Activated CD4-positive, alpha-beta T cell treated with anti-CD3 and anti-CD28 coated beads, Interleukin-2, amount 50 U/mL, for 16 hours (primary cell): ENCODE measurements at places on chromosomes 2 and 18.

- no peak for DNase-seq
These were observed 21.1 kb downstream of the PLB1 start for GRCh38 chr2:28516950-28517349.

DNA sequence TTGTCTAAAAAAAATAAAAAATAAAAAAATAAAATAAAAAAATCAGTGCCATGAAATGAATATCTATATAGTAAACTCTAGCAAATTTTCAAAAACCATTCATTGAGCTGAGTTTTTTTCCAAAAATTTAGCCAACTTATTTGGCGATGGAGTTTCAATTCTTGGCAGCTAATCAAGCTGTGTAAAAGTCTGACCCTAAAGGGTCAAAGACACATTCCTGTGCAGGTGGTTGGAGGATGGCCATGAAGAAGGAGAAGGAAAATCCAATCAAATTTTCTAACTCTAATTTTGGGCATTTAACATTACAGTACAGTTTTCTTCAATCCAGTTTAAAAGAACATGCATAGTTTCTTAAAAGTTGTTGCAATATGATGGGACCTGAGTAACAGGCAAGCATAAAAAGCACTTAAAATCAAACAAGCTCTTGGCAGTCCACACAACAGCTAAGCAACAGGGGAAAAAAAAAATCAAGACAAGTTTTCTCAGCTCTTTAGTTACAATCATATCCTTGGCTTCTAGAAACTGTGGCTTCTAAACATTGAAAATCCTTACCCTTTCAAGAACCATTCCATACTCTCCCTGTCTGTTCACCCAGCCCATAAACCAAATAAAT, 54.5 kb downstream of the ACVR1 start:
- DNase-seq, result no peak

GRCh38 chr2:169775354-169775753, 23.3 kb upstream of the SSB start:
- no peak for DNase-seq

GRCh38 chr2:8189316-8189715, 492.5 kb upstream of the ID2 start:
- DNase-seq, result no peak

DNA sequence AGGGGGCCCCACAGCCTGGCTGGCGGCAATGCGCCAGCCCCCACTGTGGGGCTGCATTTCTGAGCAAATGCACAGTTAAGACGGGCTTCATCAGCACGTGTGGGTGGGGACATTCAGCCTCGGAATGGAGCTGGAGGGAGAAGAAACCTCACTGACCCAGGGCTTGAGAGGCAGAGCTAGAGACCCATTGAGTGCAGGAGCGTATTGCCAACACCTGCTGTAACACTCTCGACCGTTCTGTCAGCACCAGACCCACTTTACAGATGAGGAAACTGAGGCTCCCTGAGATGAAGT, 200.9 kb upstream of the RAB6C start:
- no peak for DNase-seq

DNA sequence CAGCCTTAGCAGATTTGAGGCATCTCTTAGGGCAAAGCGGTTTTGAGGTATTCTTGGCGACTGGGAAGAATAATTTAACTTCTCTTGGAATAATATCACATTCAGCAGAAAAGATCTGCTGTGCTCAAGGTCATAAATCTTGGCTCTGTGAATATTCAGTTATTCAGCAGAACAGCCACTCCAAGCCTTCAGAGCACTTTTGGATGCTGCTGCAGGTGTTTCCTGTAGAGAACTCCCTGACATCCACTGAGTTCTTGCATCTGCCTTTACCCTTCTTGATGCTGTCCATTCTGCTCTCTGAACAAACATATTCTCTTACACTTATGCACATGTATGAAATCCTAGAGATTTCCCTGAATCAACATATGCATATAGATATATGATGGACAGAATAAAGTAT, 390.3 kb downstream of the NRXN1 start:
- no peak for DNase-seq
